ENCODE measurements at places on chromosomes 1 and 21. TPM values are rescaled to one million over a fixed set of nuclear protein-coding genes. Genes with fewer than 3 reads are reported as not detected.
A peak's percentile ranks its signal among the peaks of the same experiment; 100 is the strongest.

DNA sequence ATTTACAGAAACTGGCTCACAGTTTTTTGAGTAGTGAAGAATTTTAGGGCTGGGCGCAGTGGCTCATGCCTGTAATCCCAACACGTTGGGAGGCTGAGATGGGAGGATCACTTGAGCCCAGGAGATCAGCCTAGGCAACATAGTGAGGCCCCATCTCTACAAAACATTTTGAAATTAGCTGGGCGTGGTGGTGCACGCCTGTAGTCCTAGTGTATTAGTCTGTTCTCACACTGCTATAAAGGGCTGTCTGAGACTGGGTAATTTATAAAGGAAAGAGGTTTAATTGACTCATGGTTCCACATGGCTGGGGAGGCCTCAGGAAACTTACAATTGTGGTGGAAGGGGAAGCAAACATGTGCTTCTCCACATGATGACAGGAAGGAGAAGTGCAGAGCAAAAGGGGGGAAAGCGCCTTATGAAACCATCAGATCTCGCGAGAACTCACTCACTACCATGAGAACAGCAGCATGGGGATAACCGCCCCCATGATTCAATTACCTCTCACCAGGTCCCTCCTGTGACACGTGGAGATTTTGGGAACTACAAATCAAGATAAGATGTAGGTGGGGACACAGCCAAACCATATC, 24.4 kb upstream of the DYRK1A start:
- no peaks in the 10 kb centered on the region for H3K27me3 ChIP-seq
- no peak for DNase-seq
- H3K4me1 ChIP-seq = peaks cover 36% of the 10 kb centered on the region
- H3K27ac ChIP-seq = peak overlapping the region; percentile 85
- H3K4me3 ChIP-seq = no peak overlapping the region
- H3K36me3 ChIP-seq = no peaks in the 10 kb centered on the region

- H3K4me3 ChIP-seq = no peak overlapping the region
- no peaks in the 10 kb centered on the region for H3K27me3 ChIP-seq
- no peak overlapping the region for H3K27ac ChIP-seq
- H3K36me3 ChIP-seq = no peaks in the 10 kb centered on the region
Measured at GRCh38 chr1:55898181-55898580, 681.2 kb downstream of the PLPP3 start.

DNA sequence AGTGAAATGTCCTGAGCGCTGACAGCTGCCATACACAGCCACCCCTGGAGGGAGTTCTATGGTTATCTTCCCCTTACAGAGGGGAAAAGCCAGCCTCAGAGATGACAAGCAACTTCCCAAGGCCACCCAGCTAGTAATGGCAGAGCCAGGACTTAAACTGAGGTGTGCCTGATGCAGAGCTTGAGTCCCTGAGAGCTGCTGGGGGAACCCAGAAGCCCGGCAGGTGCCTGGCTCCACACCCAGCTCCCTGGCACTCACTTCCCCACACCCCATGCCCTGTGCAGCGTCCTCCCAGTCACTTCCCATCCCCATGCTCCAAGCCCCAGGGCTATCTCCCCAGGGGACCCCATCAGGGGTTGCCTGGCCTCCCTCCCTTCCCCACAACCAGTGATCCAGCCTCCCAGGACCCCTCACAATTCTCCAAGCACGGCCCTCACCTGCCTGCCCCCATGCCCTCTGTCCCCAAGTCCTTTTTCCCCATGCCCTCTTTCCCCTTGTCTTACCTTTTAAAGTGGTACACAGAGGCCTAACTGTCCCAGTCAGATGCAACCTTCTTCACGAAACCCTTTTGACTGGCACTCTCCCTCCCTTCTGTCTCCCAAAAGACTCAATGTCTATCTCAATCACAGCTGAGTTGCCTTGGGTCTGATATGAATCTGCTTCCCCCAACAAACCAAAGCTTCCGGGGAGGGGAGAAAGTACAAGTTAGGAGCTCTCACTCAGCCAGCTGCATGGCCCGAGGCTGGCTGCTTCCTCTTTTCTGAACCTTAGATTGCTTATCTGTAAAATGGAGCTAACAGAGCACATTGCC, 39.8 kb upstream of the LRP8 start:
- no peak overlapping the region for H3K27ac ChIP-seq
- no peaks in the 10 kb centered on the region for H3K4me1 ChIP-seq
- H3K4me3 ChIP-seq = no peak overlapping the region
- no peak for DNase-seq
- peaks cover 2% of the 10 kb centered on the region for H3K27me3 ChIP-seq

GRCh38 chr1:28322194-28322593, 6.6 kb upstream of the MED18 start:
- no peaks in the 10 kb centered on the region for H3K36me3 ChIP-seq
- no peak overlapping the region for H3K4me3 ChIP-seq
- H3K27me3 ChIP-seq = no peaks in the 10 kb centered on the region
- H3K4me1 ChIP-seq = no peaks in the 10 kb centered on the region
- H3K27ac ChIP-seq = no peak overlapping the region
- DNase-seq = no peak

GRCh38 chr1:70459496-70460225, 48.6 kb downstream of the CTH start:
- H3K36me3 ChIP-seq = no peaks in the 10 kb centered on the region
- H3K4me1 ChIP-seq = no peaks in the 10 kb centered on the region
- no peak for DNase-seq
- H3K4me3 ChIP-seq = no peak overlapping the region

GRCh38 chr1:211529453-211529852, 37.5 kb upstream of the RD3 start:
- H3K36me3 ChIP-seq = no peaks in the 10 kb centered on the region
- H3K27ac ChIP-seq = no peak overlapping the region
- peaks cover 10% of the 10 kb centered on the region for H3K4me1 ChIP-seq
- no peak overlapping the region for H3K4me3 ChIP-seq
- H3K27me3 ChIP-seq = no peaks in the 10 kb centered on the region

DNA sequence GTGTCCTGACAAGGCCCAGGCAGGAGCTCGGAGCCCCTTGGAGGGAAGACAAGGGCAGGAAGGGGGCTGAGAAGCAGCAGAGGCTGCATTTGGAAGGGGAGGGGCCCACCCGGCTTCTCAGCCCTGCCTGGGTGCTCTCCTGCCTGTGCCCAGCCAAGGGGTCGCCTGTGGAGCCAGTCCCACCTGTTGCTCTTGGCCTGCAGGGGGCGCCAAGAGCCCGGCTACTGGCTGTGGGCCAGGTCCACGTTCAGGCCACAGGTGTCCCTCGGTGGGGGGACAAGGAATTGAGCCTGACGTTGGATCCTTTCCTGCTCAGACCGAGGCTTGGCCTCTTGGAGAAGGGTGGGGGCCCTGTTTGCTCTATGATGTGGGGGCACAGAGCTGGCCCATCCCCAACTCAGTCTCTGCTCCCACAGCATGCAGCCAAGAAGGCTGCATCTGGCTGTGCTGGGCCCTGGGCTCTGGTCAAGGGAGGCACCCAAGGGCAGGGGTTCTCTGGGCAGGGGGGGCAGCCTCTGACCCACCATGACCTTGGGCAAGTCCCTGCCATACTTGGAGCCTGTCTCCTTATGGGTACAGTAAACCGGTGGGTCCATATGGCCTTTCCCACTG, 10.9 kb downstream of the WNT4 start:
- peak; percentile 37 for DNase-seq
- peaks cover 13% of the 10 kb centered on the region for H3K4me1 ChIP-seq
- no peak overlapping the region for H3K4me3 ChIP-seq
- H3K36me3 ChIP-seq = no peaks in the 10 kb centered on the region

DNA sequence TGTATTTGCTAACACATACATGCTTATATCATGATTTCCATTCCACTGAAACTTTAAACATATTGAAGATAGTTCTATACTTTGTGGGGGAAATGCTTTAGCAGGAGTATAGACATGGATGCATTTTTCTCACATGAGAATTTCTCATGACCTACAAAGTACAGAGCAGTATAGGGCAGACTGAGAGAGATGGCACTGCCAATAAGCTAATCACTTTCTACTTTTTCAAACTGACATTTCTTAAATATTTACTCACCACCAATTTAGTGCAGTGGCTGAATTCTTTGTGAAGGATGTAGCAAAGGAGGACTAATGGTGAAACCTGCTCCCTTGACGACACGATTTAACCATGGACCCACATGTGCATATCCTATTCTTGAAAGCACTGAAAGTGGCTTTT, 923.5 kb downstream of the ADGRL2 start:
- H3K4me1 ChIP-seq = no peaks in the 10 kb centered on the region
- H3K27me3 ChIP-seq = no peaks in the 10 kb centered on the region
- no peak overlapping the region for H3K4me3 ChIP-seq
- H3K27ac ChIP-seq = no peak overlapping the region
- DNase-seq = no peak

Gene KLHDC8A
- total RNA-seq = not detected

Gene BCAN
- not detected for total RNA-seq

Gene GBP6
- not detected for total RNA-seq
